H7 (cell line): ENCODE measurements at places on chromosomes 1 and 21. TPM values are rescaled to one million over a fixed set of nuclear protein-coding genes. Genes with fewer than 3 reads are reported as not detected.

DNA sequence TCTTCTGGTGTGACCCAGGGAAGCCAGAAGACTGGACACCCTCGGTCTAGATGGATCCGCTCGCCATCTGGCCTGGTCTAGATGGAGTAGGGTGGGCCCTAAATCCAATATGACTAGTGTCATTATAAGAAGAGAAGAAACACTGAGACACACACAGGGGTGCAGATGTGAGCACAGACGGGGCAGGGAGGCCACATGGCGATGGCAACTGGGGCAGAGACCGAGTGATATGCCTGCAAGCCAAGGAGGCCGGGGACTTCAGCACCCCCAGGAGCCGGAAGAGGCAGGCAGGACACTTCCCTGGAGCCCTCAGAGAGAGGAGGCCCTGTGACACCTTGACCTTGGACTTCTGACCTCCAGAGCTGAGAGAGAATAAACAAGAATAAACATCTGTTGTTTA is 5.6 kb upstream of the TFF3 start:
- no peak for DNase-seq

The LRRC7 gene
- total RNA-seq, result 0.11 and 0.24 TPM in 2 replicates

The KRTAP13-2 gene
- total RNA-seq, result not detected in 2 replicates

- no peak for DNase-seq
Observed at GRCh38 chr1:198734323-198735008, 95.6 kb downstream of the PTPRC start.

The ARHGEF16 gene
- 34.7 and 45.8 TPM in 2 replicates for total RNA-seq

- no peak for DNase-seq
Observed at GRCh38 chr1:184986250-184986649, 11.9 kb upstream of the NIBAN1 start.

The OR2L2 gene
- total RNA-seq, result not detected in 2 replicates

DNA sequence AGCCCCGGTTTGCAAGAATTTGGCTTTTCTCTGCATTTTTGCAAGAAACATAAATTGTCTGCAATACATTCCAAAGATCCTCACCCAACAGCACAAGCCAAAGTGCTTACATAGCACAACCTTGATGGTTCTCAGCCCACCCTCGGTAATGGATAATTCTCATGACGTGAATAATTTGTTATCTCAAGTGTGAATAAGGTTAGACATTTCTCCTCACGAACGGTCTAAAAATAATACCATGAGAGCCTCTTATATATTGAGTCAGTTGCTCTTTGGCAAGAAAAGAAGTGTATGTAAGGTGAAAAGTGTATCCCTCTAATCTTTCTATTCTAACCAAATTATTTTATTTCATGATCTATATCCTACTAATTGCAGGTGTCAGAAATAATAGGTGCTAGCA is 33.3 kb downstream of the KRTAP19-8 start:
- DNase-seq, result no peak
